T-helper 1 cell treated with Interleukin-12 subunit alpha and Interleukin-12 subunit beta and Interleukin-4 antibody, amounts not matched to agents 30 ng/mL and 1 ng/mL, for 36 hours (primary cell): ENCODE measurements at places on chromosomes 1 and 21. TPM values are rescaled to one million over a fixed set of nuclear protein-coding genes. Genes with fewer than 3 reads are reported as not detected.

CSF3R gene
- 0.95 and 1.1 TPM in 2 replicates for total RNA-seq

SELP gene
- 0.15 and 0.24 TPM in 2 replicates for total RNA-seq

SH2D1B gene
- total RNA-seq: not detected in 2 replicates

OR2T8 gene
- total RNA-seq: not detected in 2 replicates

STX12 gene
- 31.5 and 31.7 TPM in 2 replicates for total RNA-seq

NDC1 gene
- 20.7 and 21.7 TPM in 2 replicates for total RNA-seq

CHRNB2 gene
- total RNA-seq: not detected in 2 replicates

TRABD2B gene
- total RNA-seq: not detected in 2 replicates

HMCN1 gene
- total RNA-seq: 0.10 and 0.22 TPM in 2 replicates

SPRR2G gene
- total RNA-seq: not detected in 2 replicates

TFF2 gene
- not detected in 2 replicates for total RNA-seq

HRNR gene
- total RNA-seq: not detected in 2 replicates

KCNE2 gene
- not detected in 2 replicates for total RNA-seq

ABCB10 gene
- 31.2 and 32.3 TPM in 2 replicates for total RNA-seq

SERPINC1 gene
- 0.49 TPM in 1 of 2 replicates, not detected in the other for total RNA-seq

C1orf87 gene
- total RNA-seq: not detected in 2 replicates

UMODL1 gene
- total RNA-seq: 0.12 TPM in 1 of 2 replicates, not detected in the other

HSD3B1 gene
- total RNA-seq: not detected in 2 replicates

LCE2B gene
- total RNA-seq: not detected in 2 replicates

CRYAA gene
- not detected in 2 replicates for total RNA-seq
